ENCODE measurements at places on chromosomes 11 and 22. TPM values are rescaled to one million over a fixed set of nuclear protein-coding genes. Genes with fewer than 3 reads are reported as not detected.

- DNase-seq, result peak; percentile 55
Observed at GRCh38 chr11:118276422-118276821, 12.3 kb upstream of the MPZL2 start.

DNA sequence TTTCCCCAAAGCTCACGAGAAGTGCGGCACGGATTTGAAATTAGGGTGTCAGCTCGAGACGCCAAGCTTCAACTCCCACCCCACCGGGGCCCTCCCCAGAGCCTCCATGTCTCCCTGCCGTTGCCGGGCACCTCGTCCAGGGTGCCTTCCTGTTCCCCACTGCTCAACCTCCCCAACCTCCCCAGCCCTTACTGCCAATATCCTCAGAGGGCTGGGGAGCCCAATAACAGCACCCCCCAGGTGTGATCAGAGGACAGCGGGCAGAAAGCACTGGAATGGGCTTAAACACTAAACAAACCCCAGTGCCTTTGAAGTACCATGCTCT lies 1336.4 kb downstream of the TBC1D22A start:
- no peak for DNase-seq

GRCh38 chr11:127044535-127044934 lies 44.0 kb upstream of the KIRREL3 start:
- no peak for DNase-seq

GRCh38 chr11:32100495-32100894 lies 9.6 kb downstream of the RCN1 start:
- no peak for DNase-seq

CXCR5 gene
- not detected for total RNA-seq
